CD4-positive, alpha-beta memory T cell (primary cell): ENCODE measurements at places on chromosomes 3 and 15.

DNA sequence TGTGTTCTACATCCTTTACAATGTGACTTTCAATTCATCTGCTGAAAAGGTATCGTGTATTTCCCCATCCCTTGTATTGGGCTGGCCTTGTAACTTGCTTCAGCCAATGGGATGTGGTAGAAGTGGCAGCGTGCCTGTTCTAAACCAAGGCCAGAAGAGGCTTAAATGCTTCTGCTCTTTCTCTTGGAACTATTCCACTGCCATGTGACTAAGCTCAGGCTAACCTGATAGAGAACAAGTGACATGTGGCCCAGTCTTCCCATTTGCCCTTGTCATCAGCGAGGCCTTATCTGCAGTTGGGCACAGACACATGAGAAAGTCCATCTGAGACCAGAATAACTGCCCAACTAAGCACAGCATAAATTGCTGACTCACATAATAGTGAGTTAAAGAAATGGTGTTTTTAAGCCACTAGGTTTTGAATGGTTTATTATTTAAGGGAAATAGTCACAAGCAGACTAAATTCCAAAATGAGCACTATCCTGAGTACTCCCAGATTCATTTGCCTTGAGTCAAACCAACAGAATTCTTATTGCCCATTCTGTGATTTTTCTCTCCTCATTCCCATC lies 230.2 kb downstream of the CPNE4 start:
- no peak for DNase-seq

DNA sequence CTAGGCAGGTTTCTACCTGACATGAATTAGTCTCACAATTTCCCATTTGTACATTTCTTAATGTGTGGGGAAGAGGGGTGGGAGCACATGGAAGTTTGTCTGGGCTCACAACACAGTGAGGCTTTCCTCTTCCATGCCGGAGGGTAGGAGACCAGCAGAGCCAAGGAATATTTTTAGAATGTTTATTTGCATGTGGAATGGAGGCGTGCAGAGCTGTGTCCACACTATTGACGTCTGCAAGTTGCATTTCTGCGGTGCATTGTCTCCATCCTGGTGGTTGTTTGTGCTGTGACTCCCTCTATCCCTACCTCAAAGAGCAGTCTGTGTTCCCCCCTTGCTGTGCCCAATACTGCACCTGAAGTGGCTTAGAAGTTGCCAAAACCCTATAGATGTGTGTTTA lies 103.1 kb upstream of the LRTM1 start:
- DNase-seq: no peak

DNA sequence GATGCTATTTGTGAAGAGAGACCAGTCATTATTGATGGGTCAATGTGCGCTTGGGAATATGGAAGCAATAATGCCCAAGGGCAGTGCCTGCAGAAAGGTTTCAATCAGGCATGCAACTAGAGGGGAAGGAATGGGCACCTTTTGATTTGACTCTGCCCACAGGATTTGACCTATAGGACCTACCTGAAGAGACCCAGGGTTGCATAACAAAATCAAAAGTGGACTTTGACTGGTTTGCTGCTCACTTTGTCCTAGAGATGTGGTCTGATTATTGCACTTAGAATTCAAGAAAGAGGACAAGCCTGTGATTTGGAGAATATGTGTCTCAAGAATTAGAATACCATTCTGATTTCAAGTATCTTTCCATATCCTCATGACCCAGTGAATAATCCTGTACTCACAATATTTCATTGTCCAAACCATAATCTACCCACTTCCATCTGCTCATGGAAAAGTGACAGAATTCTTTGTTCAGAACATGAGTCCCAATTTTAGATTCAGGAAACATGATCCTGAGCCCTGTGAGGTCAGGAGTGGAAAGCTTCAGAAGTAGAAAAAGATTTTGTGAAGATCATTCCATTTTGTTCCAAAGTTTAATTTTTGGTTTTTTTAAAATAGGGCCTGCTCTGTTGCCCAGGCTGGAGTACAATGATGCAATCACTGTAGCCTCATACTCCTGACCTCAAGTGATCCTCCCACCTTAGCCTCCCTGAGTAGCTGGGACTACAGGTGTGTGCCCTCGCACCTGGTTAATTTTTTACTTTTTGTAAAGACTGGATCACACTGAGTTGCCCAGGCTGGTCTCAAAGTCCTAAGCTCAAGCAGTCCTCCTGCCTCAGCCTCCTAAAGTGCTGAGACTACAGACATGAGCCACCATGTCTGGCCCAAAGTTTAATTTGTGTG lies 151.3 kb upstream of the NR2E3 start:
- no peak for DNase-seq

DNA sequence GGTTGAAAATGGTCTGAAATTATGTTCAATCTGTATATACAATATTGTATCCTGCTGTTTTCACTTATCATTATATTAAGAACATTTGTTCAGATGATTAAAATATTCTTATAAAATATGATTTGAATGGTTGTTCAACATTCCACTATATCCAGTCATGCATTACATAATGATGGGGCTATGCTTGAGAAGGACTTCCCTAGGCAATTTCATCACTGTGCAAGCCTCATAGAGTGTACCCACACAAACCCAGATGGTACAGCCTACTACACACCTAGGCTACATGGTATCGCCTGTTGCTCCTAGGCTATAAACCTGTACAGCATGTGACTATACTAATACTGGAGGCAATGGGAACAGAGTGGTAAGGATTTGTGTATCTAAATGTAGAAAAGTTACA lies 30.5 kb downstream of the SLC7A14 start:
- DNase-seq: no peak

DNA sequence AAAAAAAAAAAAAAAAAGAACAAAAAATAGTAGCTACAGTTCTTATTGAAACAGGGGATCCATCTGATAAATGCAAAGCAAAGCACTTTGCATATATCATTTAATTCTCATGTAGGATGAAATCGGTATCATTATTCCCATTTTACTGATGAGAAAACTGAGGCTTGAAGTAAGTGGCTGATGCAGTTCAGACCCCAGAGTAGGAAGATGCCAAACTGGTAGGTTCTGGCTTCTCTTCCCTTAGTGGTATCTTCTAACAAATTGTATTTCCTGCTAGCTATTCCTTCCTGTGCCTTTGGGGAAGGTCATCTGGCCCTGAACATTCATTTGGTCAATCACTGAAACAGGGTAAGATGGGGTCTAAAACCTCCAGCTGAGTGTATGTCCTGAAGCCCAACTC lies 21.9 kb downstream of the PIF1 start:
- DNase-seq: no peak

DNA sequence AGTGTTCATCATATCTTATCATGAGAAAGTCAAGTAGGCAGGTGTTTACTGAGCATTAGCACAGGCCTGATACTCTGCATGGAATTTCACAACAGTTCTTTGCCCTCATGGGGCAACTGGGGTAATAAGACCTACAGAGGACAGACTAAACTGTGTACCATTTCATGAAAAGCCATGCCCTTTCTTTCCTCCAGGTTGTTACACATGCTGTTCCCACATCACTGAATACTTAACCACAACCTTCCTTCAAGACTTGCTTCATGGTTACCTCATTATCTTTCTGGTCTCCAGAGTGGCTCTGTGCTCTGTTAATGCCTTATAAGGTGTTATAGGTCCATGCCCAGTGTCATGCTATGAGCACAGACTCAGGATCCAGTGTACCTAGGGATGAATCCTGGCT lies 28.2 kb upstream of the RSL24D1 start:
- DNase-seq: peak; percentile 32

DNA sequence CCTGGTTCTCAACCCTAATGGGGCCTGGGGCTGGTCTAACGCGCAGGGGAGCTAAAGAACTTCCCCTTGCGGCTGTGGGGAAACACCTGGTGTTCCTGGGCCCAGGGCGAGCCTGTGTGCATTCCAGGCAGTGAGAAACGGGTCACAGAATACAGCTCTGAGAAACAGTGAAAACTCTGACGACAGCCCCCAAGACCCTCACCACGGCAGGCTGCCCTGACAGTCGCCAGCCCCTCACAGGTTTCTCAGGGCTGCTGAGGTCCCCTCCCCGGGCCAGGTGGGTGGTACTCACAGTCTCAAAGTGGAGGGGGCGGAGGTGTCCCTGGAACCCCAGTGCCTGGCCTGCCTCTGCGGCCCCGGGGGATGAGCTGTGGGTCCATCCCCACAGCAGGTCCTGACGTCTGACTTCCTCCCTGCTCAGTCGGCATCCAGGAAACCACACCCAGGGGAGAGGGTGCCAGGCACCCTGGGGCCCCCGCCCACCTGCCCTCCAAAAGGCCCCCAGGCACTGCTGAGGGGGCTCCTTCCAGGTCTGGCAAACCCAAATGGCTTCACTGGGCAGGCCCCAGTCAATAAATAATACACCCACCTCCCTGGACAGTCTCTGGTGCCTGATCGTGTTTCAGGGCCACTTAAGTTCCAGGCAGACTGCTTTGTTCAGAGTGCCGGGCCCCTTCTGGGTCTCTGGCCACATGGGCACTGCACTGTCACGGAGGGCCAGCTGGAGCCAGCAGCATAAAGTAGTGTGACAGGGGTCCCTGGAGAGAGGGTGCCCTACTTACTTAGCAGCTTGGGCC lies 57.7 kb downstream of the IQSEC1 start:
- peak; percentile 79 for DNase-seq

- no peak for DNase-seq
Observed at GRCh38 chr3:119601154-119601553, 3.5 kb downstream of the PLA1A start.

DNA sequence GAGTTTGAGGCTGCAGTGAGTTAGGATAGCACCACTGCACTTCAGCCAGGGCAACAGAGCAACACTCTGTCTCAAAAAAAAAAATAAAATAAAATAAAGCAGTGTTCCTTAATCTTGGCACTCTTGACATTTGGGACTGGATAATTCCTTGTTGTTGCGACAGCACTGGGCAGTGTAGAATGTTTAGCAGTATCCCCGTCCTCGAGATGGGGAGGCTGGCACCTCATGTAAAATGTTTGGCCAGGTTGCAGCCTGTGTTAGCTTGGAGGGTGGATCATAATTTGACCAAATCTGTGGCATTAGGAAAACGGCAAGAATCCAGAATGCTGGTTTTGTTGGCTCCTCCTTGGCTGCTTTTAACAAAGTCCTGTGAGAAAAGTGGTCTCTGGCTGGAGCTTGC lies 47.0 kb downstream of the ZNF445 start:
- no peak for DNase-seq

- DNase-seq: no peak
Observed at GRCh38 chr3:55604402-55604801, 117.3 kb upstream of the WNT5A start.

DNA sequence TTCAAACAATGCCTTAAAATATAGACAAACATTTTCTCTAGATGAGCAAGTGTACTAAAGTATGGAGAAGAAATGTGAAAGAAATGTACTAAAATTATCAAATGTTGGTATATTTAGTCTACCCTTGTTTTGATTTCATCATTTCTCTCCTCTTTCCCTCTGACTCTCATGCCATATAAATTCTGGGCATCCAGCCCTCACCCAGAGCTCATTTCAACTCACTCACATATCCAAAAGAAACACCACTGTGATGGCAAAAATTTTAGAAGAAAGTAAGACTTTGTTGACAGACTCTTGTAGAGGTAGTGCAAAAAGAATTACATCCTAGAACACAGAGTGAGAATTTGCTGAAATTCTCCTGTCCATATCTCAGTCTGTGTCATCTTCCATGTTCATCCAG lies 377.8 kb upstream of the SUCLG2 start:
- no peak for DNase-seq

DNA sequence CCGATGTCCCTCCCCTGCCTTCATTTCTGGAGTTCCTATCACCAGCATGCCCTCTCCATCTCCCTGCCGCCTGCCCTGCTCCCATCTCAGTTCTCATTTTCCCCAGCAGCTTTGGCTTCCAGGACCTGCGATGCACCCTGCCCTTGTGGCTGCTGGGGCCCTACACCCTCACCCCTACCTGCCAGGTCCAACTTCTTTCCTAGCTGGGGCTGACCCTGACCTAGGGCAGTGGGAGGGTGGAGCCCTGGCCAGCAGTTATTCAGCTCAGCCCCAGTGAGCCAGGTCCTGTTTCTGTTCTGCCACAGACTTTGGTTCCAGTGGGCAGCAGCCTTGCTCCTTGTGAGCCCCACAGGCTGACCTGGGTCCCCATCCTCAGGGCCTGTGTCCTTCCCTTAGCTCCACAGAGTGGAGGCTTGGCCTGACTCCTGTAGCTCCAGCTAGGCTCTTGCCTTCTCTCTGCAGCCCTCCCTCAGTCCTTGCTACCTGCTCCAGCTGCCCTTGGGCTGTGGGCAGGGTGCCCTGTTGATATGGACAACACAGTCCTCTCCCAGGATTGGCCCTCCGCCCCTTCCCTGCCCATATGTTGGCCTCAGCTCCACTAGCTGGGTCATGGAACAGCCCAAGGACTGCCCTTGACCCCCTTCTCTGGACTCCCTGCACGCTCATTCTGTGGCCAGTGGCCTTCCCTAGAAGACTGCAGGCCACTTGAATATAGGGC lies 34.7 kb upstream of the PDE8A start:
- no peak for DNase-seq

DNA sequence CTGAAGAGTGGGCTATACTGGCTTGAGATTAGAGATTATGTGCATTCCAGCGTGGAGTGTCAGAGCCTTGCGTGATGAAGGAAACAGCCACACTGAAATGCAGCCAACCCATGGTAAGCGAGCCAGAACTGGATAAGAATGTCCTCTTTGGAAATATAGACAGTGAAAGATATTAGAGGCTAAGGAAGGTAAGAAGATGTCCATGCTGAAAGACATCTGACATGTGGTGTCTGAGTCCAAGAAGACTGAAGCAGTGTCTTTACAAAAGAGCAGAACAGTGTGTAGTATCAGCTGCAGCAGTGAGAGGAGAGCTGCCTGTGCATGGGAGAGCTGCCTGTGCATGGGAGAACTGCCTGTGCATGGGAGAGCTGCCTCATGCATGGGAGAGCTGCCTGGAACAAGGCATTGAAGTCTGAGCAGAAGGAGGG lies 672.2 kb downstream of the DIPK2A start:
- no peak for DNase-seq

- no peak for DNase-seq
Observed at GRCh38 chr3:160830796-160831195, 74.8 kb downstream of the PPM1L start.

DNA sequence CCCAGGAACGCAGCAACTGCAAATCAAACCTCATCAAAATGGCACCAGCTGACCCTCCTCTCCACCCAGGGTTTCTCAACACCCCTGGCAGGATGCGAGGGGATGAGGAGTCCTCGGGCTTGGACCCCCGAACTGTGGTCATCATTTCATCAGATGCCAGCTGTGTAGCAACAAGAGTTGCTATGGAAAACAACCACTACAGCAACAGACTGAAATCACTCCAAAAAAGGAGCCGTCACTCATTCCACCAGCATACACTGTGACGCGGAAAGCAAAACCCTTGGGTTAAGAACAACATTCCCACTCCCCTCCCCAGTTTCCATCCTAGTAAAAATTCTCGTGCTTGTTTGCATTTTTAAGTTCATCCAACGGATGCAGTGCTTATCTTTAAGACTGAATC lies 40.1 kb downstream of the VGLL4 start:
- DNase-seq: no peak

DNA sequence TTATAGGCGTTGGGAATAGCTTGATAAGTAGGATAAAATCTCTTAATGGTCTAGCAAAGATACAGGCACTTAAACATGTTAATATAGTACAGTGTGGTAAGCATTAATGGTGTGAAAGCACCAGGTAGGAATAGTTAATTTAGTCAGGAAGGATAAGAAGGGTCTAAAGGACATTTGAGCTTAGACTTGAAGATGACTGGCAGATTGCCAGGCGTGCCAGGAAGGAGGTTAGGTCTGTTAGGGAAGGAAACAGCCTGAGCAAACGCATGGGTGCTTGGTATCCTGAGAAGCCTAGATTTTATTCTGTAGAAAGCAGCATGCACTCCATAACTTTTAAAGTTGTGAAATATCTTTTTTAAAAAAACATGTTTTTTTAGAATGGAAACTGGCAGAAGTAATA lies 17.7 kb downstream of the SEC62 start:
- no peak for DNase-seq

GRCh38 chr3:49867400-49867799 lies 2.3 kb downstream of the CAMKV start:
- no peak for DNase-seq
